ENCODE measurements at places on chromosomes 2 and 18.
A peak's percentile ranks its signal among the peaks of the same experiment; 100 is the strongest.

DNA sequence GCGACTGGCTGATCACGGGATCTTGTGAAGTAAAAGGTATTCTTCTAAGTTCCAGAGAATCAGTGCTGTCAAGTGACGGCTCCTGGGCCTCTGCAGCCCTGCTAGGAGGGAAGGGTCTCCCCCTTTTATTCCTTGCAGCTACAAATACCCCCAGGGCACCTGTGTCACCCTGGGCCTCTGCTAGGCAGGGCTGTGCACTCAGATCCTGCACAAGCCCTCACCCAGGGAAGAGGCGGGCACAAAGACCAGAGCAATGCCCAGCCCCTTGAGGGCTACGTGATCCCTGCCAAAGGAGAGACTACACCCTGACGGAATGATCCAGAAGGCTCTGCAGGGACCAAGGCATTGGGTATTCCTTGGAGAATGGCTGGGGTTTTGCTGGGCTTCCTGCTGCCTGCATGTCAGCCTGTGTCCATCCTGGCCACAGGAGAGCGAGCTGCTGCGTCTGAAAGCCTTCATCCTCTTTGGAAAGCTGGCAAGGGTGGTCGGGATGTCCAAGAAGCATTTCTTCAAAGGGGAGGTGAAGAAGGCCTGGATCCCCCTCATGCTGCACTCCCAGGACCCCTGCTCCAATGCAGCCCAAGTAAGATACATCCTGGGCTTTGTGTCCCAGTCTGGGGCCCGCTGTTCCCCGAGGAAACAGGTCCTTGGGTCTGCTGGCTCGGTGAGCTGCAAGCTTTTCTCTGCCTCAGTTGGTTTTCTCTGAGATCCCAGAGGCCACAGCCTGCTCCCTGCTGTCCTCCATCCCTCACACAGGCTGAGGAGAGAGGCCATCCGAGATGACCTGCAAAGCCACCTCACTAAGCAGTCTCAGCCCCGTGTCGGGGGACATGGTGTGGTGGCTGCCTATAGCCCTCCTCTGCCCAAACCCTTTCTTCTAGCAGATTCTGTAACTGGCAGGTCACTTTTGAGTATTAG lies 24.9 kb downstream of the HJURP start:
- no peak for DNase-seq

GRCh38 chr2:161471631-161472030 lies 55.5 kb downstream of the TBR1 start:
- no peak for DNase-seq

GRCh38 chr18:44180683-44181082 lies 500.0 kb upstream of the SETBP1 start:
- DNase-seq, result no peak

GRCh38 chr2:9703701-9704221 lies 73.0 kb upstream of the YWHAQ start:
- no peak for DNase-seq

GRCh38 chr2:187230088-187230487 lies 218.0 kb downstream of the CALCRL start:
- DNase-seq, result no peak

- no peak for DNase-seq
Observed at GRCh38 chr18:35083174-35083712, 42.0 kb downstream of the MAPRE2 start.

DNA sequence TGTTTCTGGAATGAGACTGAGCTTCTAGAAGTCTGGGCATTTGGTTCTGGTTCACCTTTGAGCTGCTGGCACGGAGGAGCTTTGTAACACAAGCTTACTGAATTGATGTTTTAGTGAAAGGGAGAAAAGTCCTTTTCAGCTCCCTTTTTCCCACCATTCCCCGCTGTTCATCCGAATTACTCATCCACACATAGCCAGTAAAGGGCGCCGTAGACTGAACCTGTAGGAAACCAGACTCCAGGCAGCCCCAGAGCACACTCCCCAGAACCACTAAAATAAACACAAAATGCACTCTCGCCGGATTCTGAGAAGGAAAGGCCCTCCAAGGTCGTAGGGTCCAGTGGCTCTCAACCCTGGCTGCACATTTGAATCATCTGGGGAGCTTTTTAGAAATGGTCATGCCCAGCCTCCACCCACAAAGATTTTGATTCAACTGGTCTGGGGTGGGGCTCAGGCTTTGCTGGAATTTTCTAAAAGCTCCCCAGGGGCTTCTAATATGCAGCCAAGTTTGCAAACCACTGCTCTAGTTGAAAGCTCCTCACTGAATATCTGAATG lies 29.6 kb downstream of the TCF7L1 start:
- no peak for DNase-seq

- DNase-seq, result no peak
Observed at GRCh38 chr2:10658041-10658913, 31.5 kb downstream of the NOL10 start.

DNA sequence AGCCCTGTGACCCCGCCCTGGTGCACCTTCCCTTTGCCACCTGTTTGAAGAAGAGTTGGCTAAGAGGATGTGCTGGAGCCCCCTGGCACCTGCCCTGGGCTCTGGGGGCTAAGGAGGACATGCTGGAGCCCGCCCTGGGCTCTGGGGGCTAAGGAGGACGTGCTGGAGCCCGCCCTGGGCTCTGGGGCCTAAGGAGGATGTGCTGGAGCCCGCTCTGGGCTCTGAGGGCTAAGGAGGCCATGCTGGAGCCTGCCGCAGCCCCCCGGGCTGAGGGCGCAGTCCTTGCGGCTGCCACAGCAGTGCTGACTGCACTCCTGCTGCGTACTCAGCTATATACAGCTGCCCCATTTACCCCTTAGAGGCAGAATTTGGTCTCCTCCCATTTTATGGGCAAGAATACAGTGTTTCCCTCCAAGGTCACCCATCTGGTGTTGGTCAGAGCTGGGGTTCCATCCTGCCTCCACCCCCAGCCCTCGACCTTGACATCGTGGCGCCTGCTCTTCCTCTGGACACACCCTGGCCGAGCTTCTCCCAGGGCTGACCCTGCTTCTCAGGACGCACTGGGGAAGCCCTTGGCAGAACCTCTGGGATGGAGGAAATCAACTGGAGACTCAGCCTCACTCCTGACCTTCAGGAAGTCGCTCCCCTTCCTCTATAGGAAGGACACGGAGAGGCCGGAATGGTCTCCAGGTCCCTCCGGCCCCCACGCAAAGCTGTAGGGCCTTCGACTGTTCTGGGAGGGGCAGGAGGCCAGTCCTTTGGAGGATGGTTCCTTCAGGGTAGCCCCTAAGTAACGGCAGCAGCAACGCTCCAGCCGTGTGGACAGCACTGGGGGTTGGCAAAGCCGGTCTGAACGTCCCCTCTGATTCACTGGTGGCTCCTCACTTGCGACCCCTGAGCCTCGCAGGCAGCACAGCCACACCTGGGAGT lies 65.0 kb upstream of the HPCAL1 start:
- no peak for DNase-seq

- no peak for DNase-seq
Observed at GRCh38 chr2:150081775-150082481, 405.5 kb downstream of the RND3 start.

DNA sequence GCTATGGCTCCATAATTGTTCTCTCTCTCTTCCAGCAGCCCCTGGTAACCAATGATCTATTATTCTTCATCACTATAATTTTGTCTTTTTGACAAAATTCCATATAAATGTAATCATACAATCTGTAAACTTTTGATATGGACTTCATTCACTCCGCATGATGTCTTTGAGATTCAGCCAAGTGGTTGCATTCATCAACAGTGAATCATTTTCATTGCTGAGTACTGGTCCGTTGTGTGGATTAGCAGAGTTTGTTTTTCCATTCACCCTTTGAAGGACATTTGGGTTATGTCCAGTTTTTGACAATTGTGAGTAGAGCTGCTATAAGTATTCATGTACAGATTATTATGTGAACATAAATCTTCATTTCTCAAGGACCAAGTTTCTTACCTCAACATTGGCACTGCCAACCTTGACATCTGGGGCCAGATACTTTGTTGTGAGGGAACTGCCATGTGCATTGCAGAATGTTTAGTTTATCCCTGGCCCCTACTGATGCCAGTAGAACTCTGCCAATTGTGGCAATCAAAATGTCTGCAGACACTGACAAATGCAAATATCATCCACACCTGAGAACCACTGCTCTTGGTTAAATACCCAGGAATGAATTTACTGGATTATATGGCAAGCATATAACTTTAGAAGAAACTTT lies 48.4 kb upstream of the BCL2L11 start:
- no peak for DNase-seq

GRCh38 chr2:239393941-239394340 lies 6.9 kb downstream of the HDAC4 start:
- DNase-seq, result no peak

GRCh38 chr2:86686460-86686859 lies 33.6 kb upstream of the RMND5A start:
- no peak for DNase-seq

- DNase-seq, result no peak
Observed at GRCh38 chr2:184681642-184682321, 83.5 kb downstream of the ZNF804A start.

DNA sequence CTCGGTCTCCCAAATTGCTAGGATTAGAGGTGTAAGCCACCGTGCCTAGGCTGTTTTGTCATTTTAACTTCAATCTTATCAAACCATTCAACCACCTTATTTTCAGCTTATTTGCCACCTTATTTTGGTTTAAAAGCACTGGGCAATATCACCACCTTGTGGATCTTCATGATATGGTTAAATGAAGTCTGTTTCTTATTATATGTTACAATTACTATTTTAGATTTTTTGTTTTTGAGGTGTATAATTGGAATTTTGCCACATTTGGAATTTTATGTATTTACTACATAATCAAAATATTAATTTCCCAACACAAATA lies 43.8 kb upstream of the SCN9A start:
- no peak for DNase-seq

DNA sequence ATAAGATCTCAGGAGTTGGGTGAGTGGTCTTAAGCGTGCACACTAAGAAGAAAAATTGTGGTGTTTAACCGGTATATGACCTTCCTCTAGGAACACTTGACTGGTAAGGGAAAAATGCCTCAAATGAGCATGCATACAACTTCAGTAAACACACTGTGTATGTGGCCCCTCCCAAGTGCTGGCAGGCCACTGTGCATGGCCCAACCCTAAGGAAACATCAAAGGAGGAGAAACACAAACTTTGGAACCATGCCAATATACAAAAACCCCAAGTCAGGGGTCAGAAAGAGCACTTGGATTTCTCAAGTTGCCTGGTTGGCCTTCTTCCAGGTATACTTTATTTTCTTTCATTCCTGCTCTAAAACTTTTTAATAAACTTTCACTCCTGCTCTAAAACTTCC lies 308.9 kb upstream of the LRRTM4 start:
- no peak for DNase-seq

- no peak for DNase-seq
Observed at GRCh38 chr2:25833566-25833965, 44.7 kb downstream of the ASXL2 start.

- no peak for DNase-seq
Observed at GRCh38 chr18:58635891-58636290, 7.0 kb upstream of the ALPK2 start.

GRCh38 chr2:88196490-88197087 lies 26.4 kb downstream of the THNSL2 start:
- DNase-seq, result no peak

DNA sequence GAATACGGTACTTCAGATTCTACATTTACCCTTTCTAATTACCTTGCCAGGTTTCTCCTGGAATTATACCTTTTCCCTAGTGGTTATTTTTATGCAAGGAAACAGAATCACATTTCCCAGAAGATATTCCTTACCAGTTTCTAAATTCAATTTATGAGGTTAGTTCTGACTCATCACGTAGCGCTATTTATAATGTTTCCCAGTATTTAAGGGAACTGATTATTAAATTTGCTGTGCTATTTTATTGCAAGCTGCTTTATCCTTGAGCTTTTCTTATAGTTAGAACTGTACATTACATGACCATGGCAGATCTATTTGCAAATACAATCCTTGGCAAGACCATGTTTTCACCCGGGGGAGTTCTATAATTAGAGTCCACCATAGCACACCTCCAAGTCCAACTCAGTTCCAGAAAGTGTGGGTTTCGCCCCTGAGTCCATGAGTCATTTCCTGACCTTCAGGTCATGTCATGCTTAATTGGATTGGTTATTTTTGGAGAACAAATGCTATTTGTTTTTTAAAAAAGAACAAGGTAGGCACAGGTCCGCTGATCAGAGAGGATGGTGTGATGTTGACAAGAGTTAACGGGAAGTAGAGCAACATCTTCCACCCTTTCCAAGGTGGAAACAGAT lies 126.6 kb downstream of the ZNF532 start:
- DNase-seq, result no peak

DNA sequence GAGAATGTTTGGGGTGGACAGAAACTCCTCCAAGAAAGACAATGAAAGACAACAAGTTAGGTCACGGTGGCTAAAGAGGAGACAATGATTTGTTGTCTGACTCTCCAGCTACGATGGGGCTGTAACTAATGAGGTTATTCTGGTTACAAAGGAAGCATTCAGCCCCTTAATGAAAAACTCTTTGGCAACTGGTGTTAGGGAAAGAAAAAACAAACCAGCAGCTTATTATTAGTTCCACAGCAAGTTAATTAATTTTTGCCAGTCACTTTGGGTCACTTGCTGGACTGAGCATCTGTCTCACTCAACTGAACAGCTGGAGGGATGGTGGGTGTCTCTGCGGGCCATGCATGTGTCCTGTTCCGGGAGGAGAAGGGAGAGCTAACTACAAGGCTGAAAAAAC lies 263.7 kb downstream of the ALK start:
- no peak for DNase-seq

- DNase-seq, result no peak
Observed at GRCh38 chr2:233287871-233288270, 19.7 kb upstream of the SAG start.

GRCh38 chr2:158993721-158994587 lies 25.5 kb downstream of the TANC1 start:
- no peak for DNase-seq

- peak; percentile 47 for DNase-seq
Observed at GRCh38 chr2:15177103-15177502, 384.0 kb downstream of the NBAS start.

- DNase-seq, result no peak
Observed at GRCh38 chr2:16664809-16665747, 556 bp downstream of the CYRIA start.

GRCh38 chr18:2114289-2114688 lies 457.0 kb downstream of the METTL4 start:
- DNase-seq, result no peak

- no peak for DNase-seq
Observed at GRCh38 chr18:9739516-9739915, 31.4 kb downstream of the RAB31 start.

GRCh38 chr2:118102433-118103082 lies 14.3 kb downstream of the INSIG2 start:
- DNase-seq, result no peak

GRCh38 chr2:57907411-57907810 lies 139.2 kb upstream of the VRK2 start:
- no peak for DNase-seq

DNA sequence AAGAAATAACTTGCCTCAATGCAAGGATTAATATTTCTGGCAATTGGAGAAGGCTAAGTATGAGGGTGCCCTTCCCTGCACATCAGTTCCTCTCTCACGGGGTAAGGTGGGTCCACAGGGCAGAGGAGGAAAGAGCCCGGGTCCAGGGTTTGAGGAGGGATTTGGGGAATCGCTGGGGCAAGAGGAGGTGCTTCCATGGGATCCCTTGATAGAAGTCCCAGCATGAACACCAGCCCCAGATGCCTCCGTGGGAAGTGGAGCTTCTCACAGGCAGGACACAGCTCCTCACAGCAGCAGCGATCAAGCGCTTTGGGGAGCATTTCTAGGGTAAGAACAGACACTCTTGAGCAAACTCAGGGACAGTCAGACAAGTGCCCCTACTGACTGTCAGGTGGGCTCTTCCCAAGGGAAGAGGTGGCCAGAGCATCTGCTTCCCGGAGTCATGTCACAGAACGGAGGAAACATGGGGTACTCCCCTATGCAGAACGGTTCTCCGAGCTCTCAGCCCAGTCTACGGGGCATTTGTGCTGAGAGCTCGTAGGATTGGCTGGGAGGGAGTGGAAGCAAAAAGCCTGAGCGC lies 218.9 kb upstream of the ARL4C start:
- no peak for DNase-seq

Measured in stimulated activated CD4-positive, alpha-beta T cell treated with anti-CD3 and anti-CD28 coated beads, Interleukin-15, amount 100 ng/mL, for 48 hours (primary cell).